ENCODE measurements at places on chromosomes 13 and 19.

DNA sequence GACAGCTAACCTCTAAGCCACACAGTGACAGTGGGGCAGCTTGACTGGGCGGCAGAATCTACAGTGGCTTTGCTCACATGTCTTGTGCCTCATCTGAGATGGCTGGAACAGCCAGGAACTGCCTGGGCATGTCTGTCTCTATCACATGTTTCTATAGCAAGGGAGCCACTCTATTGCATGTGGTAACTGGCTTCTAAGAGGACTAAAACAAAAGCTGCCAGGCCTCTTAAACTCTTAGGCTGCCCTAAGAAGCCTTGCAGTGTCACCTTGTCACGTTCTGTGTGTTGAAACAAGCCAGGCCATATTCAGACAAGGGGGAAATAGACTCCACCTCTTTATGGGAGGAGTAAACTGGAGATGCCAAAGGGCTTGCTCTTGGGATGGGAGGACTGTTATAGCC is 122.9 kb upstream of the MAB21L1 start:
- DNase-seq: no peak

DNA sequence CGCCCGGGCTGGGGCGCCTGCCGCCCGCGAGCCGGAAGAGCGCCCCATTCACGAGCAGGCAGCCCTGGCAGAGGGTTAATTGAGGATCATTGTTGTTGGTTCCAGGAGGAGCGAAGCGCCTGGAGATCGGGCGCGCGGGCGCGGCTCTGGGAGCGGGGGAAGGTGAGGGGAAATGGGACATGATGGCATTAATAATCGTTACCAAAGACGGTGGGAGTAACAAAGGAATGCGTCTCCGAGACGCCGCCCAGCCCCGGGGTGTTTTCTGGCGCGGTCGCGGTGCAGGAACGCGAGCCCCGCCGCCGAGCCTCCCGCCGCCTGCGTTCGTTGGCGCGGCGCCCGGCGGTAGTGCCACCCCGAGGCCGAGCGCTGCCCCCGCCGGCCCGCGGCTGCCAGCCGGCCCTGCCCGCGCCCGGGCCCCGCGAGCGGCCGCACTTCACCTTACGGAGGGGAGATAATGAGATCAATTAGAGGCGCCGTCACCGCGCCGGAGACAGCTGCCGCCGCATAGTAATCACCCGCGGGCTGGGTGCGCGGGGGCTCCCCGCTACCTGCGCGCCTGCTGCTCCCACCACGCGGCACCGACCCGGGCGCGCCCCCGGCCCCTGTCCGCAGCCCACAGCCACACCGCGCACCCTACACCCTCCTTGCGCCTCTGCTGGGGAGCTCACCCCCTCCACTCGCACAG is 2.8 kb downstream of the ZNF536 start:
- DNase-seq: no peak

DNA sequence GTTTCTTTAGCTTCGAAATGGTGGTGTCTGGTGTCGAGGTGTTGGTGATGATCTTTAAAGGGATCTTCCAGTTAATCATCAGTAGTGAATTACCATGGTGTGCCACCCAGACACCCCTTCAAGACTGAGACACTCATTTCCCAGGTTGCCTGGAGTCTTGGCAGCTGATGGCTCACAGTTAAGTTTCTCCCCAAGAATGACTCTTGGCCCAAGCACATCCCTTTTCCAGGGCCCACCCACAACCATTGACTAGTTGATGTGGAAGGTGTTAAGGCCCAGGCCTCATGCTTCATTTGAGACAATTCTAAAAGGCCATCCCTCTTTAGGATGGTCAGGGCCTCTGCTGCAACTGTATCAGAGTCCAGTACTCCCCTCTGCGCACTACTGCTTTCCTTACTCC is 145.5 kb downstream of the FOXO1 start:
- no peak for DNase-seq

GRCh38 chr13:51638216-51638871 is 54.1 kb downstream of the WDFY2 start:
- DNase-seq: no peak

GRCh38 chr19:23699521-23699860 is 12.5 kb upstream of the ZNF675 start:
- no peak for DNase-seq

DNA sequence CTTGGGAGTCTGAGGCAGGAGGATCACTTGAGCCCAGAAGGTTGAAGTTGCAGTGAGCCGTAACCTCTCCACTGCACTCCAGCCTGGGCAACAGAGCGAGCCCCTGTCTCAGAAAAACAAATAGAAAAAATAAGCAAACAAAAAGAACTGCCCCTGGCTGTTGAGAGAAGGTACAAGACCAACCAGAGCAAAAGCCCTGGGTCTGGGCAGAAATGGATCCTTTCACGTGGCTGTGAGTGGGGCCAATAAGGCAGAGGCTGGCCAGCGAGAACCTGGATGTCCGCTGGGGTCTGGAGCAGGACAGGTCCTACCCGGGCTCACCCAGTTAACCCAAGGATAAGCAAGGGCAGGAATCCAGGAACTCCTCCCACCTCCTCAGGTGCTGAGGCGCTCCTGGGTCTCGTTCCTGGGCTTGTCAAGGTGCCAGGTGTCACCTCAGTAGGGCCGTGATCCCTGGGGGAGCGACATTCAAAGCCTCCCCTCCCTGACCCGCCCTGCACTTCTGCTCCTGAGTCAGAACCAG is 4.7 kb upstream of the SLC5A5 start:
- DNase-seq: no peak

DNA sequence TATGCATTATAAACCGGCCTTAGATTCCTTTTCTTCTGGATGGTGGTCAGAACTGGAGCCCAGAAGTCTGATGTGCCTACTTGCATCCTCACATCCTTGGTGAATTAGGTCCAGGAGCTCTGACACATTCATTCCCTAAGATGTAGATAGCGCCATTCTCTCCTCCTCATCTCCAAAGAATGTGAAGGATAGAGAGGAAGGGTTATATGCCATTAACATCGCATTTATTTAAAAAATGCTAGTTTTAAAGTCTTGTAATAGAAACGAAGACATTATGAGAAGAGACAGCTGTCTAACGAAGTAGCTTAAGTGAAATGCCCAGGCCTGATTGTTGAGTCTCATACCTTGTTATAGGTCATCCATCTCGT is 9.7 kb downstream of the MBNL2 start:
- DNase-seq: no peak
